HCT116 (cell line): ENCODE measurements at places on chromosomes 4 and X. TPM values are rescaled to one million over a fixed set of nuclear protein-coding genes. Genes with fewer than 3 reads are reported as not detected.

STS gene
- 0.54 TPM for total RNA-seq

DNA sequence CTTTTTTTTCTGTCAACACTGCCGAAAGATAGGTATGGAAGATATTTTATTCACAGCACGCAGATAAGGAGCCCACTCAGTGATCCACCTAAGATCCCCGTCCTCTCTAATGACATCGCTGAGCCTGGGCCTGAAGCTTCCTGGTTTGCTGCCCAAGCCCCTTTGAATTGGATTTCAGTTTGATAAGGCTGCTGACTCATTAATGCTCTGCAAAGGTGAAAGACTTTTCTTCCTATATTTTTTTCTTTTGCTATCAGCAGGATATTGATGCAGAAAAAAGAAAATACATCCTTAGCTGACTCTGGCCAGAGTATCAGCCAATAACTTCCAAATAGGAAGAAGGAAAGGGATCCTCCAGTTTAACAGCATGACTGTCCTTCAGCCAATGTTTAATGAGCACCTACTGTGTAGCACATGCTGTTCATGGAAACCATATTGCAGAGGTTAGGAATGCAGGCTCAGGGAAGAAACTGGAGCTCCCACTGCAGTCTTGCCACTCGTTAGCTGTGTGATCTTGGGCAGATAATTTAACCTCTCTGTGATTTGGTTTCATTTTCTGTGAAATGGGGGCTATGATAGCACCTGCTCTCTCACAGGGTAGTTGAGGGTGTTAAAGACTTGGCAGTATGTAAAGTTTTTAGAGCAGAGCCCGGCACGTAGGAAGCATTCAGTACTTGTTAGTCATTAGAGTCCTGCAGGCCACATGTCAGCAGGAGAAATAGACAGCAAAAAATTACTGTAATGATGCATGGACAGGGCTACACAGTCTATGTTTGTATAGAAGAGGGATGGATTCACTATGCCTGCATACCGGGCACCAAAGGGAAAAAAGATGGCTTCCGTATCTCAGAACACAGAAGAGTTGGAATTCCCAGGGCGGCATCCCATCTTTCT, 39.3 kb downstream of the EVC start:
- no peaks in the 10 kb centered on the region for H3K36me3 ChIP-seq
- no peak overlapping the region for H3K4me3 ChIP-seq
- H3K27ac ChIP-seq: no peak overlapping the region
- peaks cover 10% of the 10 kb centered on the region for H3K4me1 ChIP-seq
- no peaks in the 10 kb centered on the region for H3K27me3 ChIP-seq

LGI2 gene
- total RNA-seq: not detected

- no peak overlapping the region for H3K27ac ChIP-seq
- no peak overlapping the region for H3K4me3 ChIP-seq
- H3K36me3 ChIP-seq: no peaks in the 10 kb centered on the region
- no peak for DNase-seq
- no peaks in the 10 kb centered on the region for H3K4me1 ChIP-seq
- no peaks in the 10 kb centered on the region for H3K27me3 ChIP-seq
Measured at GRCh38 chr4:89284828-89285227, 22.8 kb downstream of the GPRIN3 start.

GRCh38 chr4:7063362-7063761, 4.5 kb downstream of the GRPEL1 start:
- no peak overlapping the region for H3K27ac ChIP-seq
- no peak for DNase-seq
- peaks cover 5% of the 10 kb centered on the region; the same call in 1 of the 2 replicates for H3K4me1 ChIP-seq
- no peaks in the 10 kb centered on the region for H3K27me3 ChIP-seq
- peaks cover 36% of the 10 kb centered on the region for H3K36me3 ChIP-seq
- H3K4me3 ChIP-seq: no peak overlapping the region

- no peaks in the 10 kb centered on the region for H3K4me1 ChIP-seq
- no peak overlapping the region for H3K4me3 ChIP-seq
- no peaks in the 10 kb centered on the region for H3K27me3 ChIP-seq
- no peak for DNase-seq
- H3K36me3 ChIP-seq: no peaks in the 10 kb centered on the region
Measured at GRCh38 chr4:109414938-109415337, 18.7 kb upstream of the SEC24B start.

DNA sequence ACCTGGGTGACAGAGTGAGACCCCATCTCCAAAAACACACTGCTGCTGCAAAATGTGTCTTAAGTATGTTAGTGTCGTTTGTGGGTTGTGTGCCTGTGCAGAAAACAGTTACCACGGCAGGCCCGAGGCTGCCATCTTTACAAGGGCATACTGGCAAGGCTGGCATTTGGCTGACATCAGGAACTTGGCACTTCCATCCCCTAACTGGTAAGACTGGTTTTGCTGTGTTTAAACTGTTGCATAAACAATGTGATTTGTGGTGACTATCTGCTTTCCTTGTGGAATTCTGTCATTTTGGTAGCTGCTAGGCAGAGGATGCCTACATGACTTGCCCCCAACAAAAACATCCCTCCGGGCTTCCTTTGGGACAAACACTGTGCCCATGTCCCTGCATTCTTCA, 12.3 kb downstream of the LRP2BP start:
- no peak for DNase-seq
- no peak overlapping the region for H3K27ac ChIP-seq
- peaks cover 7% of the 10 kb centered on the region; the same call in 1 of the 2 replicates for H3K4me1 ChIP-seq
- no peak overlapping the region for H3K4me3 ChIP-seq
- no peaks in the 10 kb centered on the region for H3K27me3 ChIP-seq

- no peaks in the 10 kb centered on the region for H3K4me1 ChIP-seq
- no peak overlapping the region for H3K4me3 ChIP-seq
- no peak overlapping the region for H3K27ac ChIP-seq
- DNase-seq: peak; percentile 10
- no peaks in the 10 kb centered on the region for H3K27me3 ChIP-seq
- H3K36me3 ChIP-seq: no peaks in the 10 kb centered on the region
Measured at GRCh38 chr4:184100297-184100885, 117.3 kb downstream of the ENPP6 start.

SORBS2 gene
- total RNA-seq: 0.34 TPM
